Renal pelvis (tissue), 12 donors: ENCODE measurements at places on chromosomes 3 and 15.

DNA sequence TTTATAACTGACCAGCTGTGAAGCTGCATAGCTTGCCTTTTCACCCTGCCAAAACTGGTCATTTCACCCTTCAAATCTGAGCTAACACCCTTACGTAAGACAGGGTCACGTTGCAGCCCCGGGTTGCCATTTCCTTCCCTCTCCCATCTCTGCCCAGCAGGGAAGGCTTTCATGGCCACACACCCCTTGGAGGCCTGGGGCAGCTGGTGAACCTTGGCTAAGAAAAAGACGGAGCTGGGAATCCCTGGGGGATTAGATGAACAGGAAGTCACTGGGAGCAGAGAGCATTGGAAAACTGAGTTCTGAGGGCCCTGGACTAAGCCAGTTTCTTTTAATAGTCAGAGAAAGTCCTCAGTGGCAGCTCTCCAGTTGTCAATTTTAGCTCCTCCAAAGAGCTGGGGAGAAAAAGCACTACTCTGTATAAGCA lies 67.8 kb downstream of the TTC23 start:
- no peak for DNase-seq

- DNase-seq, result no peak
Observed at GRCh38 chr3:43178891-43179366, 73.0 kb upstream of the POMGNT2 start.

DNA sequence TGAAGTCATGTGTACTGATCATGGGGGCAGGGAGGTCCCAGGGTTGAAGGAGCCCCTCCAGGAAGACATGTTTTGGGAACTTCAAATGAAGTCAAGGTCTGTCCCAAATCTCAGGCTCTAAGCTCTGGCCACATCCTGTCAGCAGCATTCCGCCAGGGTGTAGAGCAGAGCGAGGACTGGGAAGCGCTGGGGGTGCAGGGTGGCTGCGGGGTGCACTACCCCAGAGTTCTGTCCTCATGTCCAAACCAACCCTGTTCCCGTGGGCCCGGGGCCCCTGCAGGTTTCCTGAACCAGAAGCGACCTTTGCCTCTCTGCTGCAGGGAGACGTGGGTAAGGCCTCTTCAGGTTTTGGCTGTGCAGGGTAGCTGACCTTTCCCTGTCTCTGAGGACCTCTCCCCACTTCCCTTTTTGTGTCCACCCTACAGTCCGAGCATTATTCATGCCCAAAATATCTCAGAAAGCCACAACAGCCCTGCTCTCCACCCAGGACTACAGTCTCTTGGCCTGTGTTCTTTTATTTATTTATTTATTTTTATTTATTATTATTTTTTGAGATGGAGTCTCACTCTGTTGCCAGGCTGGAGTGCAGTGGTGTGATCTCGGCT lies 26.6 kb upstream of the FLNB start:
- DNase-seq, result no peak

DNA sequence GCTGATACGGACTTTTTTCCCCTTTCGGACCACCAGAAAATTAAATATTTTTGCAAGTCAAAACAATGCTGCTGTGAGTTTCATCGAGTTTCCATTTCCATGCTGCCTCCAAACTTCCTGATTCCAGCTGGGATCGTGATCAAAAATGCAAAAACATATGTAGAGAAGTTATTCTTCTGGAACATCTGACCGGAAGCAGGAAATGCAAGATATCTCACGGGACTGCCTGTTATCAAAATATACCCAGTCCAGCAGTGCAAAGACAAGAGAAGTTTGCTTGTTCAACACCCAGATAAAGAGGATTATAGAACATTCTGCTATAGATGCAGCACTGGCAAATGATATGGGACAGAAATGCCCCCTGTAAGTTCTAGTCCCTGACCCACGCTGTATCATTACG lies 726.7 kb upstream of the NR2F2 start:
- peak; percentile 56 for DNase-seq
